ENCODE measurements at places on chromosomes 11 and 22. TPM values are rescaled to one million over a fixed set of nuclear protein-coding genes. Genes with fewer than 3 reads are reported as not detected.

- peak; percentile 45 for DNase-seq
Observed at GRCh38 chr22:20390394-20390907, 3.5 kb upstream of the ZNF74 start.

DNA sequence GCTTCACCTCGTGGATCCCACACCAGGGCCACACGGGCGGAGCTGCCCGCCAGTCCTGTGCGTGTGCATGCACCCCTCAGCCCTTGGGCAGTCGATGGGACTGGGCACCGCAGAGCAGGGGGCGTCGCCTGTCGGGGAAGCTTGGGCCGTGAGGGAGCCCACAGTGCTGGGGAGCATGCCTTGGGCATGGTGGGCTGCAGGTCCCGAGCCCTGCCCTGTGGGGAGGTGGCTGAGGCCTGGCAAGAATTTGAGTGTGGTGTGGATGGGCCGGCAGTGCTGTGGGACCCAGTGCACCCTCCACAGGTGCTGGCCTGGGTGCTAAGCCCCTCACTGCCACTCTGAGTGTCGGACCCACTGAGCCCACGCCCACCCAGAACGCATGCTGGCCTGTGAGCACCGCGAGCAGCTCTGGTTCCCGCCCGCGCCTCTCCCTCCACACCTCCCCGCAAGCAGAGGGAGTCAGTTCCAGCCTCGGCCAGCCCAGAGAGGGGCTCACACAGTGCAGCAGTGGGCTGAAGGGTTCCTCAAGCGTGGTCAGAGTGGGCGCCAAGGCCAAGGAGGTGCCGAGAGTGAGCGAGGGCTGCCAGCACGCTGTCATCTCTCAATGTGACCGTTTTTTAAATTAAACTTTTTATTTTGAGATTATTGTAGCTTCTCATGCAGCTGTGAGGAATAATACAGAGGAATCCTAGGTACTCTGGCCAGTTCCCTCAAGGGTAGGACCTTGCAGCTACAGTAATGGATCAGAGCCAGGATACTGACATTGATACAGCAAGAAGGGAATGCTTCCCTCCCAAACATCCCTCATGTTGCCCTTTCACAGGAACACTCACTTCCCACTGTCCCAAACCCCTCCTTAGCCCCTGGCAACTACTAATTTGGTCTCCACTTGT is 127.7 kb downstream of the CRYBB2 start:
- no peak for DNase-seq

The KRTAP5-1 gene
- not detected for total RNA-seq

The SMIM35 gene
- total RNA-seq: not detected

- no peak for DNase-seq
Observed at GRCh38 chr11:30333405-30333804, 10.5 kb downstream of the ARL14EP start.

DNA sequence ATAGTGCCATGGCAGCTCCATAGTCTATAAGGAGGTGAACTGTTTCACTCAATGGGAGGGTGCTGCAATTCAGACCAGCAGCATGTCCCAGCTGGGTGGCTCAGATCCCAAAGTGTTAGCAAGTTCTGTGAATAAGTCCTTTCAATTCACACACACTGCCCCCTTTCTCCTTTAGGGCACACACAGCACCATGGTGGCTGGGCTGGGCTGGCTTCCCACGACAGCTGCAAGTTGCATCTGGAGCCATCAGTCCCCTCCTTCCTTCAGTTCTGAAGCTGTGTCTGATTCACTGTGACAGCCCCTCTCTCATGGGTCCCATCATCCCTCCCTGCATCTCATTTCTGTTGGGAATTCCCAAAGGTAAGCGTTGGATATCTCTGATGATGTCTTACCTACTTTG is 324.1 kb upstream of the NCAM1 start:
- DNase-seq: no peak

The KIRREL3 gene
- total RNA-seq: 1.00 TPM

- no peak for DNase-seq
Observed at GRCh38 chr11:93520726-93521509, 22.3 kb downstream of the SMCO4 start.

GRCh38 chr11:65911682-65912568 is 6.9 kb downstream of the C11orf68 start:
- no peak for DNase-seq

GRCh38 chr11:132782102-132782501 is 750.2 kb downstream of the OPCML start:
- no peak for DNase-seq

The OR4D5 gene
- total RNA-seq: not detected

GRCh38 chr11:110909336-110909735 is 197.1 kb upstream of the ARHGAP20 start:
- no peak for DNase-seq

DNA sequence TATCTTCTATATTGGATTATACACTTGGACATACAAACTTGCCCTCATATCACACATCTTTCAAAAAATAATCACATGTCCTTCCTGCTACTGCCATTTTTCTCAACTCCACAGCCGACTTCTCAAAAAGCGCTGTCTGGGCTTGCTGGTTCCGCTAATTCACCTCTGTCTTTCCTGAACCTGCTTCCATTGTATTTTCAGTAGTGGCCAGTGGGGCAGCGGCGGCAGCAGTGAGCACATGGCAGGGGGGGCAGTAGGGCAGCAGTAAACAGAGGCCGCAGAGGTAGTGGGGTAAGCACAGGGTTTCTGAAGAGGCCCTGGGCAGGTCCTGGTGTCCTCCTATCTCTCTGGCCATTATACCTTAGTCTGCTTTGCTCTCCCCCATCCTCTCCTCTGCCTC is 126.3 kb downstream of the RRAS2 start:
- no peak for DNase-seq

DNA sequence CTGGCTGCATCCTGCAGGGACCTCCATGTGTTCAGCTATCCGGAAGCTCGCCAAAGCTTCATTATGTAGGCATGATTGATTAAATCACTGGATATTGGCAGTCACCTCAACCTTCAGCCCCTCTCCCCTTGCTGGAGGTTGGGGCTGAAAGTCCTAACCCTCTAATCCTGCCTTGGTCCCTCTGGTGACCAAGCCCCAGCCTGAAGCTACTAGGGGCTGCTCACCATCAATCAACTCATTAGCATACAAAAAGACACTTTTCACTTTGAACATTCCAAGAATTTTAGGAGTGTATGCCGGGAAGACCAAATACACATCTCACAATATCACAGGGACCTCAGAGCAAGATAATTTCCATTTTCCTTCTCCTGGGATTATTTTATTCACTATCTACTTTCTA is 38.8 kb upstream of the TPBGL start:
- no peak for DNase-seq

The KDM4E gene
- total RNA-seq: not detected

The SLC35F2 gene
- 22.0 TPM for total RNA-seq

DNA sequence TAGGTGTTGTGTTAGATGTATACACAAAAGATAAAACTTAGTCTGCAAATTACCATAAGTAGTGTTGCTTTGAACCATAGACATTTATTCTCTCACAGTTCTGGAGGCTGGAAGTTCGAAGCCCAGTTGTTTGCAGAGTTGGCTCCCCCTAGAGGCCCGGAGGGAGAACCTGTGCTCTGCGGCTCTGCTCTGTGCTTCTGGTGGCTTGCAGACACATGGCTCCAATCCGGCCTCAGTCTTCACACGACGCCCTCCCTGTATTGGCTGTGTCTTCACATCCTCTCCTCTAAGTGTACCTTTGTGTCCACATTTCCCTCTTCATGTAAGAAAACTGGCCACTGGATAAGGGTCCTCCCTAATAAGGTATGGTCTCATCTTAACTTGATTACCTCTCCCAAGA is 128.4 kb downstream of the OPCML start:
- no peak for DNase-seq

DNA sequence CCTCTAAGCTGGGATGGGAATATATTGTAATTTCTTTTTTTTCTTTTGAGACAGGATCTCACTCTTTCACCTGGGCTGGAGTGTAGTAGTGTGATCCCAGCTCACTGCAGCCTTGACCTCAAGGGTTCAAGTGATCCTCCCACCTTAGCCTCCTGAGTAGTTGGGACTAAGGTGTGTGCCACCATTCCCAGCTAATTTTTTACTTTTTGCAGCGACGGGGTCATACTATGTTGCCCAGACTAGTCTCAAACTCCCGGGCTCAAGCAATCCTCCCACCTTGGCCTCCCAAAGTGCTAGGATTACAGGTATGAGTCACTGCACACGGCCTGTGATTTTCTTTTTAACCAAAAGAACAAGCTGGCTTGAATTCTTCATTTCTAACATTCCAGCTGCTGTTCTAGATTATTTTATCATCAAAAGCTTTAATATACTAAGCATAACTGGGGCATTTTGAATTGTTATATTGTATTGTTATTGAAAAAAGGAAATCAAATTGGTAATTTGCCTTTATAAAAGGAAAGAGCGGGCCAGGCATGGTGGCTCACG is 26.8 kb upstream of the PPP2R1B start:
- no peak for DNase-seq

GRCh38 chr11:43200031-43200430 is 111.8 kb upstream of the API5 start:
- no peak for DNase-seq

DNA sequence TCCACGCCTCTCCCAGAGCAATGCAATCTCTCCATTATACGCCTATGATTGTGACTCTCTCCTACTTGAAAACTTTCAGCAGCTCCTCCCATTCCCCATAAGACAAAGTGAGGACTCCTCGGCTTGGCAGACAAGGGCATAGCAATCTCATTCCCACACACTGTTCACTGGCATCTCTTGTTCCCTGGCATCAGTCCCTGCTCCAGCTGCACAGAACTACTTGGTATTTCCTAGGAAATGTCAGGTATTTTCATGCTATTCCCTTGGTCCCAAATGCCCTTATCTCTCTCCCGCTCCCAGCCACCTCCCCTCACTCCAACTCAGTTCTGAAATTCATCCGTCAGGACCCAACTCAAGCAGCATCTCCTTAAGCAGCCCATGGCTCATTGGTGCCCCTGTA is 28.4 kb downstream of the TMPRSS5 start:
- DNase-seq: no peak

The HTATIP2 gene
- total RNA-seq: 15.8 TPM

- DNase-seq: no peak
Observed at GRCh38 chr11:28346209-28346608, 238.0 kb downstream of the METTL15 start.

The VWA5A gene
- total RNA-seq: 42.9 TPM

GRCh38 chr22:42842658-42843370 is 14.3 kb downstream of the ARFGAP3 start:
- no peak for DNase-seq

DNA sequence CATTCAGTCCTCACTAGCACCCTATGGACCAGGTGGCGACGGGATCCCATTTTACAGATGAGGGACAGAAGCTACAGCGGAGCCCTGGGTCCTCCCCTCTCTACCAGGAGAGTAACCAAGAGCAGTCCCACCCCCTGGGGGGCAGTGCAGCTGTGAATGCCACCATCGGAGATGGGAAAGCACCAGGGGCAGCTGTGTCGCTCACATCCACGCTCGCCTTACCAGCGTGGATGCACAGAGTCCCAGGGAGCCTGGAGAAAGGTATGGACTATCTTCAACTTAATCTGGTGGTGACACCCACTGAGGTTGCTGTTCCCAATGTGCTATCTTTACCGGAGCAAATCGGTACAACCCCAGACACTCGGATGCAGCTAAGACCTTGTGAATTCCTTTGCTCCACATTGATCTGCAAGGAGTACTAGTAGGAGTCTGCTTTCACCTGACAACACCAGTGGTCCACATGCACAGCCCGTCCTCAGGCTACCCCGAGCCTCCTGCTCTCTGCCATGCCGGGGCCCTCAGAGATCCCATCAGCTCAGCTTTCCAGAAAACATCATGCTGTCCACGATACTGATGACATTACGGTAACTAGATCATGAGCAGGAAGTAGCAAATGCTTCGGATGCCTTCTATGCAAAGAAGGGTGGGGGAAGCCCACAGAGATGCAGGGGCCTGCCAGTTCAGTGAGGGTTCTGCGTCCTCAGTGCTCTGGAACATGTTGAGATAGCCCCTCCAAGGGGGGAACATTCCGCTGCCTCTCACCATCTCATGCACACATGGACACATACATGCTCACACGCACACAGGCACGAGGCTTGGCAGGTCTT is 126.0 kb downstream of the CTTN start:
- DNase-seq: no peak

The DCHS1 gene
- 54.9 TPM for total RNA-seq

GRCh38 chr11:28631148-28631547 is 523.0 kb downstream of the METTL15 start:
- no peak for DNase-seq

DNA sequence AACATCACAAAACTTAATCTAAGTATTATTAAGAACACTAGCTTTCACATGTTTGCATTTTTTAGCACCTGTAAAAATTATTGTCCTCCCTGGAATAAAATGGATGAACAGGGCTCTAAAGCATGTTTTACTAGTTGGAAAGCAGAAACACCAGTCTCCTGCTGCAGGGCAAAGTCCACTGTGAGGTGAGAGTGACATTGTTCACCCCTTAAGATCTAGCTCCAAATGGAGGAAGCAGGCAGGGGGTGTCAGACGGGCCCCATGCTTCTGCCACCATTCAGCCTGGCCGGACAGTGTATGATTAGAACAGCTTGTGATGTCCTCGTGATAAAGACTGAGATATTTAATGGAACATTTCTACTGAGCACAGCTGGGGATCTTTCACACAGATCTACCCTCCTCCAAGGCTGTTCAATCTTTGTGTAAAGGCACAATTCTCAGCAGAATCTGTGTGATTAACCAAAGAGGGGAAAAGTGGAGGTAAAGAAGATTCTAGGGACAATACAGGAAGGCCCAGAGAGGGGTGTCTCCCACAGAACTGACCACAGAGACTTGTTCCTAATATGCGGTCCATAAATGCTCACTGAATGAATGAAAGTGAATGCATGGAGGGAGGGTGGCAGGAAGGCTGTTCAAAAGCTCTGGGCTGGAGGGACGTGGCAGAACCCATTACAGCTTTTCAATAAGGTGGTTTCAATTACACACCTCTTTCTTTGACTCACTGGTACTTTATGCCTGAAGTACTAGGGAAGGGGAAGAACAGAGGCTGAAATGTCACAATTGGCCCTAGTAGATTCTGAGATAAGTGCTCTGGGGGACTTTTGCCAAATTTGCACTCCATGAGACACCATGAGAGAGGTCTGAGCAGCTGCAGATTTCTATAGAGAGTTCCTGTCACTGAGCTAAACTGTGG is 239.1 kb upstream of the ARHGAP20 start:
- DNase-seq: no peak

The MOGAT2 gene
- 1.2 TPM for total RNA-seq

DNA sequence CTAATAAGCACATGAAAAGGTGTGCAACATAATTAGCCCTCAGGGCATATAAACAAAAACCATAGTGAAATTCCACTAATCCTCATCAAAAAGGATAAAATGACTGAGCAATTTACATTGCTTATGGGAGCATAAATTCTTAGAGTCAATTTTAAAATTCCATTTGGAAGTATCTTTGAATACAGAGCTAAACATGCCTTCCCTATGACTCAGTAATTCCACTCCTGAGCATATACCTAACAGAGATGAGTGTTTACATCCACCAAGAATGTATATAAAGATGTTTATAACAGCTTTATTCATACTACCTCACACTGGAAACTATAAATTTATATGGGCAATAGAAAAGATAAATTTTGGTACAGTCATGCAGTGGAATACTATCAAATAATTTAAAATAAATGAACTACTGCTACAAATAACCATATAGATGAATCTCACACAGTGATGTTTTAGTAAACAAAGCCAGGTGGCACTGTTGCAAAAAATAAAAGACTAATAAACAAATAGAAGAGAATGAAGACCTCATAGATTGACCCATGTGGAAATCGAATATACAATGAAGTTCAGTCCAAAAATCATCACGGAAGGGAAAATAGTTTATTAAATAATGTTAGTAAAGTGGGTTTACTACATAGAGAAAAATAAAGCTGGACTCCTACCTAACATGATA is 8.2 kb upstream of the OR2D2 start:
- DNase-seq: no peak

- DNase-seq: no peak
Observed at GRCh38 chr11:103811870-103812455, 224.5 kb upstream of the DDI1 start.

- DNase-seq: no peak
Observed at GRCh38 chr11:67272327-67273259, 6.3 kb downstream of the GRK2 start.
